ENCODE measurements at places on chromosomes 16 and 17.

DNA sequence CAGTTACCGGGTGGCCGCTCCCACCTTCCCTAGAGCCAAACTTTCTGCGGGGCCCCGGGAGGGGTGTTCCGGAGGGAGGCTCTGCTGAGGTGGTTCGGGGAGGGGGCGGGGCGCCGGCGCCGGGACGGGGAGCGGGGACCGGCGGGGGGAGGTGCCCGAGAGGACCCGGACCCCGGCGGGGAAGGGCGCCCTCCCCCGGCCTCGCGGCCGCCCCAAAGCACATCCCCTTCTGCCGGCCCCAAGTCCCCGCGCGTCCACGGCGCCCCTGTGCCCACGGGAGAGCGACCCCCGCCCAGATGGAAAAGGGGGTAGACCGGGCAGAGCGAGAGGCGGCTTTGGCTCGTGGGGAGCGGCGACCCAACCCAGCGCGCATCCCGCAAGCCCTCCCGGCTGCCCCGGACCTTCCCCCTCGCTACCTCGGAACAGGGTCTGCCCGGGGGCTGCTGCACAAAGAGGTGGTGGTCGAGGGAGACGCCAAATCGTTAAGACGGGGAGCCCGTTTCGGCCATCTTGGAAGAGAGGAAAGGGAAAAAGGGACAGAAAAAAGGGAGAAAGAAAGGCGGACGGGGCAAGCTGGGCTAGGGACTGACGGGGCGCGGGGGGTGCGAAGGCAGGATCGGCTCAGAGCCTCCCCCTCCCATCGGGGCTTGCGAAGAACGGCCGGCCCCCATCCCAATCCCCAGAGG lies 530 bp downstream of the PCGF2 start:
- no peak for DNase-seq

DNA sequence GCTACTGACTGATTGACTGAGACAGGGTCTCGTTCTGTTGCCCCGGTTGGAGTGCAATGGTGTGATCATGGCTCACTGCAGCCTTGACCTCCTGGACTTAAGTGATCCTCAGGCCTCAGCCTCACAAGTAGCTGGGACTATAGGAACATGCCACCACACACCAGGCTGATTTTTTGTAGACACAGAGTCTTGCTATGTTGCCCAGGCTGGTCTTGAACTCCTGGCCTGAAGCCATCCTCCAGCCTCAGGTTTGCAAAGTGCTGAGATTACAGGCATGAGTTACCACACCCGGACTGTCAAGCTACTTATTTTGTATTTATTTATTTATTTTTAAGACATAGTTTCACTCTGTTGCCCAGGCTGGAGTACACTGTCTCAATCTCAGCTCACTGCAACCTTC lies 55.2 kb downstream of the METTL16 start:
- DNase-seq = no peak

DNA sequence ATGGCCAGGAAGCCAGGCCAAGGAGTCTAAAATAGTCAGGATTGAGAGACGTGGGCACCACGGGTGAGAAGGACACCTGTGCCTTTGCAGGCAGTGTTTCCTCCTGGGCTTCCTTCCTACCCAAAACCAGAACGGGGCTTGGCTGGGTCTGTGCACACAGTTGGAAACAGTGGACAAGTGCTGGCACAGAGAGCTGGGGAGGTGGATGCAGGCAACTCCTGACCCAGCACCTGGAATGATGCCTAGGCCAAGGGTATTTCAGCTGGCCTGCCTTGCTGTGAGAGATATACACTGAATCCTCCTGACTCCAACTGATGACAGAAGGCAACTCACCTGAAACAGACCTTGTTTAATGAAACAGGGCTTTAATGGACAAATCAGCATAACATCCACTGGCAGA lies 186.2 kb downstream of the SLC39A11 start:
- DNase-seq = no peak

- no peak for DNase-seq
These were observed 22.6 kb downstream of the LRRC36 start for GRCh38 chr16:67349172-67349571.

DNA sequence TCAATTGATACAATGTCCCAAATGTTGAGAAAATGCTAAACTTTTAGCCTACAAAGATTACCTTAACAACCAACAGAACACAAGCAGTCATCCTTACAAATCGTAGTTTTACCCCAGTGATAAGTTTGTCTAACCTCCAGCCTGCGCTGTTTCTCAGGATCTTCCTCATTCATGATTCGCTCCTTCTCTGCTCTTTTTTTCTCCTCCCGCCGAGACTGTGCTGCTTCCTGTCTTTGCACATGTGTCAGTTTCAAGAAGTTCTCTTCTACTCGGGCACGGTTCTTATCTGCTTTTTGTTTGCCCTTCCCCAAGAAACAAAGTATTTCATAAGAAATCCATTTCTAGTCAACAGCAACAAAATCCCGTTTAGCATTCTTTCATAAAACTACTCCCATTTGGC lies 10.2 kb upstream of the STRADA start:
- DNase-seq = no peak

DNA sequence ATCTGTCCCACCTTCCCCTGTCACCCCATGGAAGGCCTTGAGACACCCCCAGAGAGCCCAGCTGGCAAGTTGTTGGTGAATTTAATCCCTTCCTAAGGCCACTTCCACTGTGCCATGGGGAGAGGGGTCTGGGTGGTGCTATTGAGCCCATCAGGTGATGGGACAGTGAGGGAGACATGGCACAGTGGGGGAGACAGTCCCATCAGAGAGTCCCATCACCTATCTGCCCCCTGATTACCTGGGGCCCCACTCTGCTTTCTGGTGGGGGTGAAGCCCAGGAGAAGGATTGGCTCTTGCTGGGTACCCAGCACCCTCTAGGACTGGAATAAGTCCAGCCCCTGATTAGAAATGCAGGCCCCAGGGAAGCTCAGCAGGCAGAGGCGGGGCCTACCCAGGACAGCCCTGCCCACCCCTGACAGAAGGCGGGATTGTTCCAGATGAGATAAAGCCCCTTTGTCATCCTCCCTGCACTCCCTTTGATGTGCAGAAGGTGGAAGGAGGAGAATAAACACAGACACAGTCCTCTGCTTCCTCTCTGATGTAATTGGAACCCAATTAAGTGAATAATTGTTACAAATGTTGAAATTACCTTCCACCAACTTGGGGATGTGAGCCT lies 18.9 kb downstream of the TMEM132E start:
- DNase-seq = no peak

- no peak for DNase-seq
These were observed 43.6 kb downstream of the NUP93 start for GRCh38 chr16:56773532-56773931.

- no peak for DNase-seq
These were observed 21.8 kb downstream of the RAB11FIP4 start for GRCh38 chr17:31413081-31413799.

- DNase-seq = no peak
These were observed 3.5 kb upstream of the MYO15A start for GRCh38 chr17:18105027-18105426.

DNA sequence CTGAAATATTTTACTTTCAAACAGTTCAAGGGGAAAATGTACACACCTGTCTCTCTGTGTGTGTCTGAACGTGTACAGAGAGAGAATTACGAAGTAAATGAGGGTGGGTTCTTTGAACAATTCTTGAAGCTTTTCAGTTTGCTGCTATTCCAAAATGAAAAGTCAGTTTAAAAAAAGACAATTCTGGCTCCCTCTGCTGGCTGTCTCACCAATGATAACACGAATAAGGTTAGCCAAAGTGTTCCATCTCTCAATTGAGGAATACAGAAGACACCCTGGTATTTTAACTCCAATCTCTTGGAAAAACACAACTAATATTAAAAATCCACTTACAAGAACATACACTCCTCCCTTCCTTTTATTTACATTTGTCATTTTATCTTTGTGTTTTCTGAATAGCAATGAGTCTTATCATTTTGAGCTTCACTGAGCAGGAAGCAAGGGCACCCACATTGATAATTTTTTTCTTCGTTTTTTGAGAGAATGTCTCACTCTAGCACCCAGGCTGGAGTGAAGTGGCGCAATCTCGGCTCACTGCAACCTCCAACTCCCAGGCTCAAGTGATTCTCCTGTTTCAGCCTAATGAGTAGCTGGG lies 20.5 kb downstream of the EFTUD2 start:
- peak; percentile 6 for DNase-seq

- no peak for DNase-seq
These were observed 16.8 kb downstream of the SMCR8 start for GRCh38 chr17:18331879-18332278.

- DNase-seq = no peak
These were observed 4.5 kb upstream of the MMP28 start for GRCh38 chr17:35799942-35800341.

- no peak for DNase-seq
These were observed 62.2 kb downstream of the FBXL20 start for GRCh38 chr17:39339272-39339671.

- no peak for DNase-seq
These were observed 159.9 kb downstream of the AXIN2 start for GRCh38 chr17:65401561-65401960.

DNA sequence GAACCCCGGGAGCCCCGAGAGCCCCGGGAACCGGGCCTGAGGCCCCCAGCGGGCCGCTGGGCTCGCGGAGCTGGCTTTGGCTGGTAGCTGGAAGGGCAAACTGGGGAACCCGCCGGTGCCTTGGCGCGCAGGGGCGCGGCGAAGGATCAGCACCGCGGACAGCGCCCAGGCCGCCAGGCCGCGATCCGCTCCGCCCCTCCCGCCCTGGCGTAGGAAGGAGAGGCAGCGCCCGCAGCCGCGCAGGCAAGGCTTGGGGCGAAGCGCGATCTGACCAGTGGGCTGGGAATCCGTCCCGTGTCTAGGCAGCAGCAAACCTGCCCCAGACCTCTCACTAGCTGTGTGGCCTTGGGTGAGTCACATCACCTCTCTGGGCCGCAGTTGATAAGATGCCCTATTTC lies 331 bp upstream of the CCDC92B start:
- peak; percentile 56 for DNase-seq

GRCh38 chr16:81770008-81770407 lies 9.1 kb upstream of the PLCG2 start:
- no peak for DNase-seq

- no peak for DNase-seq
These were observed 19.5 kb downstream of the ATP2A1 start for GRCh38 chr16:28897826-28898225.

- no peak for DNase-seq
These were observed 403.8 kb downstream of the SEC14L1 start for GRCh38 chr17:77544347-77545110.

DNA sequence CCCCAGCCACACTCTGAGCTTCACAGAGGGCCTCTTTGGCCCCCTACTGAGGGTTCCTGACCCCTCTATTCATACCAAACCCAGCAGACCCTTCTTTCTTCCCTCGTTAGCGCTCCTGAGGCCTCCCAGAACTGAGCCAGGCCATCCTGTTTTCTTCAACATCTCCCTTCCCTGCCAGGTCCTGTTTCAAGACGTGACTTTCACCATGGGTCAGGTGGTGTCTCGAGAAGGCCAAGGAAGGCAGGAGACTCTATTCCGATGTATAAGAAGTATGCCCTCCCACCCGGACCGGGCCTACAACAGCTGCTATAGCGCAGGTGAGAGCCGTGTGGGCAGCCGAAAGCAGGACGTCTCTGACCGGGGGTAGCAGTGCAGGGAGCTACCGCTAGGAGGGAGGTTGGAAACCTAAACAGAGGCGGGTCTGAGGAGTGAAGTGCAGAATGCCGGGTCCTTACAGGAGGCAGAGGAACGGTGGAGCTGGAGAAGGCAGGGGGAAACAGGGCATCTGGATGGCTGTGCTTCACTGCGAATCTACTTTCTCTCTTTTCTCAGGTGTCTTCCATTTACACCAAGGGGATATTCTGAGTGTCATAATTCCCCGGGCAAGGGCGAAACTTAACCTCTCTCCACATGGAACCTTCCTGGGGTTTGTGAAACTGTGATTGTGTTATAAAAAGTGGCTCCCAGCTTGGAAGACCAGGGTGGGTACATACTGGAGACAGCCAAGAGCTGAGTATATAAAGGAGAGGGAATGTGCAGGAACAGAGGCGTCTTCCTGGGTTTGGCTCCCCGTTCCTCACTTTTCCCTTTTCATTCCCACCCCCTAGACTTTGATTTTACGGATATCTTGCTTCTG lies 1.3 kb upstream of the SENP3 start:
- peak; percentile 55 for DNase-seq

DNA sequence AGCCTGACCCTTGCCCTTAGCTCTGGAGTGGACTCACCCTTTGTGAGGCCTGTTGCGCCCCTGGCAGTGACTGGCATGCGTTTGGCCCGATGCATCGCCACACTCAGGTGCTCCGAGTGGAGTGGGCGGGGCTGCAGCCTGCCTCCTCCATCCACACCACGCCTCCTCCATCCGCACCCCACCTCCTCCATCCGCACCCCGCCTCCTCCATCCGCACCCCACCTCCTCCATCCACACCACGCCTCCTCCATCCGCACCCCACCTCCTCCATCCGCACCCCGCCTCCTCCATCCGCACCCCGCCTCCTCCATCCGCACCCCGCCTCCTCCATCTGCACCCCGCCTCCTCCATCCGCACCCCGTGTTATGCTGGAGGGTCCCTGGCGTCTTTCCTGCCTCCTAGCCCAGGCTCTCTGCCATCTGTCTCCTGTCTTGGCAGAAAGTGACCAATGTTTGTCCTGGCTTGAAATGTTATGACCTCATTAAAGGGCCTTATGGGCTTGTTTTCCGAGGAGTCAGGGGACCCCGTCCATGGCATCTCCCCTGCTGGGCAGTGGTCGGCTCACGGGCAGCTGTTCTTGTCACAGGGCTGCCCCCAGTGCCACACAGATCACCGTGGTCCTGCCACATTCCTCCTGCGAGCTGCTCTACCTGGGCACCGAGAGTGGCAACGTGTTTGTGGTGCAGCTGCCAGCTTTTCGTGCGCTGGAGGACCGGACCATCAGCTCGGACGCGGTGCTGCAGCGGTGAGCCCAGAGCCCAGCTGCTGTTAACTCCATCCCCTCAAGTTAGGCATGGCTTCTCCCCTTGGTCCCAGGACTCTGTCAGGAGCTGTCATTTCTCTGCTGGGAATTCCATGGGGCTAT lies 28.7 kb upstream of the MYO15B start:
- no peak for DNase-seq

DNA sequence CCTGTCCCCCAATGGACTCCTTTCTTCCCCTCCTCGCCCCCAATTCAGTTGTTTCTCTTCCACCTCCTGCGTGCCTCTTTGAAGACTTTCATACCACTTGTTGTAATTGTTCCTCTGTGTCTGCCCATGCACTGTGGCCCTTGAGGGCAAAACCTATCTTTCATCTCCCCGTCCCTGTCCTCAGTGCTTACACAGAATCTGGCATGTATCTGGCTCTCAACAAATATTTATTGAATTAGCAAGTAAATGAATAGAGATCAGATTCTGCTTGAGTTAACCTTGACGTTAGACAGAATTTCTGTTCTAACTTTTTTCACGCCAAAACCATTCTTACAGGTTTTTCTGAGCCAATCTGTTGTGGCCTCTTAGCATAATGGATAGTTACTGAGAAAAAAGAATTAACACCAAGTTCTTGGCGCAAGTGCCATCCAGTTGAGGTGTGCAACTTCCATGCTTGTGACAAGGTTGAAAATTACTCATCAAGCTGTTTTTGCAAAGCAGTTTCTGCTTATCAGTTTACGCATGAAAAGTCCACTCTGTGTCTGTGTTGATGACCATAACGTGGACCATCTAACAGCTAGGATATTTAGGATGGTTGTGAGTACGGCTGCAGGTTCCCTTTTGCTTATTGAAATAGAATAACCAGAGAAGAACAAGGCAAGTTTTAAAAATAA lies 215.1 kb downstream of the PRKCA start:
- DNase-seq = no peak

- DNase-seq = no peak
These were observed 249.2 kb upstream of the GSE1 start for GRCh38 chr16:85363881-85364280.
